ENCODE measurements at places on chromosomes 5 and 9.
A peak's percentile ranks its signal among the peaks of the same experiment; 100 is the strongest.

GRCh38 chr9:97562542-97562941, 61.1 kb downstream of the TMOD1 start:
- DNase-seq: no peak

DNA sequence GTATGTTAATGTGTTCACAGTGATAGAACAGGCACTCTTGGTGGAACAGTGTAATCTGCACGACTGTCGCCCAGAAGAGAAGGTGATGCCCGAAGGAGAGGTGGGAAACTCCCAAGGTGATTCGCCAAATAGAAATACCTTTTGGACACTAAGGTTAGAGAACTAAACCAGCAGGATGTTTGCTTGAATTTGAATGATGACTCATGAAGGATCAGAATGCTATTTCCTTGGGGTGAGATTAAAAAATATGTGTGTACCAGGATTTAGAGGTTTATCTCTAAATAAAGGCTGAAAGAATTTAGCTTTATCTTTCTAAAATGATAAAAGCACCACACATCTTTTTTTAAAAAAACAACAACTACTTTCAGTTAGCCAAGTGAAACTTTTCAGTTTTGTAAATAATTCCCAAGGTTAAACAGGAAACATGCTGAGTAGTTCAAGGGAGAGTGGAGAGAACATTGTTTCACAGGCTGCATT, 297.4 kb upstream of the TAS2R1 start:
- no peak for DNase-seq

- no peak for DNase-seq
Measured at GRCh38 chr5:144644317-144644716, 473.6 kb downstream of the KCTD16 start.

GRCh38 chr9:81289622-81290021, 399.7 kb downstream of the TLE1 start:
- DNase-seq: no peak

- DNase-seq: peak; percentile 70
Measured at GRCh38 chr5:100901821-100902341, 1.2 kb downstream of the ST8SIA4 start.

GRCh38 chr9:88478246-88478645, 56.7 kb upstream of the NXNL2 start:
- DNase-seq: no peak

DNA sequence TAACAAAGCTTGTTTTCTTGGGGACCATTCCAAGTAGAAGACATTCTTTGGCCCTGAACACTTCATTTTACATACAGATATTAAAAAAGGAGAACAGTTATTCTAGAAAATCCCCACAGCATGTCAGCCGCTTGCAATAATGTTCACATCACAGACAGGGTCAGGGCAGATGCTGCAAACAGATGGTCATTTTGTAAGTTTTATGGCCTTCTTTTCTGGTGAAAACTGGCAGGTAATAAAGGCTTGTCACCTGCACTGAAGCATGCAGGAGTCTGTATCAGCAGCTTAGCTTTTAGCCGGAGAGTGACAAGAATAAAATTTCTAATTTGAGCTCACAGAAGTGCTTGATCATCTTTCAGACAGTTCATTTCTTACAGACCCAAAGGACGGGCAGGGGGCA, 220.9 kb upstream of the DAP start:
- DNase-seq: no peak

DNA sequence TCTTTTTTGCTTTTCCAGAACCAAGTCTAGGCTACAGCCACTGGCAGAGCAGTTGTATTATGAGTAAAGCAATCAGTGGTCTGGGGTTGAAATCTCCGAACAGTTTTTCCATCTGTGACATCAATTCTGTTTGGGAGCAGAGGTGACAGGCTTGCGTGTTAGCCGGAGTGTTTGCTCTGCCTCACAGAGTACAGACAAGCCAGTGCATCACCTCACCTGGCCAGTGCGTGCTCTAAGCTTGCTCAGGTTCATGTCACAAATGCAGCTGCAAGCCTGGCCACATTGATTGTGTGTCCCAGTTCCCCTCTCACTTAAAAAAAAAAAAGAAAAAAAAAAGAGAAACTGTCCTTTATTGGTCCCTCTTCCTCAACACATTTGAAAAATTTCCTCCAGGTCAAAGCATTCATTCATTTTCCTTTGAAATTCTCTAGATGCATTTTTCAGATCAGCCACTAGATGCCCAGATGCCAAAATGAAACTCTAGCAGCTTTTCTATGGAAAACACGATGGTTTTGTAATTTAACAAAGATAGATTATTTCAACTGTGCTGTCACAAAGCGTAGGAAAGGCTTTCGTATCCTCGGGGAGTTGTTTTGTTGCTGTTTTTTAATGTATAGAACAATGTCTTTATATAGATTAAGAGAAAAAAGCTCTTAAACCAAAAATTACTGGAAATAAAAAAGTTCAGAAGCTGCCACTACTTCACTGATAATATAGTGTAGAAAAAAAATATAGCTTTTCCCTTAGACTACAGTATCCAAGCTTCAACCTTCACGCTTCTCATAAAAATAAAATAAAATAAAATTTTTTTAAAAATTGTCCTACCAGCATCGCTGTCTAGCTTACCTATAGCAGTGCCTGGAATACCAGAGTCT, 585.5 kb downstream of the TLE1 start:
- no peak for DNase-seq

- no peak for DNase-seq
Measured at GRCh38 chr9:116760636-116761035, 73.5 kb downstream of the TRIM32 start.

DNA sequence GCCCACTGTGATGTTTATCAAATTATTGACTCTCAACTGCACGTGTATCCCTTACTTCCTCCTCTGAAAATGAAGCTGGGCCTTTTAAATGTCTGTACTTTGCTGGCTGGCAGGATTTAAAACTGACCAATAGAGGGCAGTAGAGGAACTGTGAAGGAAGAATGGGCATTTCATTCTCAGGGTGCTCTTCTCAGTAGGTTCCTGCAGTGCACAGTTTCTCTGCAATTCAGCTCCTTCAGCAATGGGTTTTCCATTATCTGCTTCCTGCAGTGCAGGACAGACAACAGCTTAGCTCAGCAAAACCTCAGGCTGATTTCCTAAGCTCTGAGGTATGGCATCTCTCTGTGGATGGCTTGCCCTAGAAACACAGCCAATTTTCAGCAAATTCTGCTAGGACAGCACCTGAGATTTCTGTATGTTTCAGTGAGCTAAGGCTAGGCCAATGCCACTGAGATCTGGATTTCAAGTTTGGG, 298.4 kb upstream of the PRDM9 start:
- DNase-seq: no peak

GRCh38 chr5:66713998-66714397, 117.8 kb downstream of the MAST4 start:
- DNase-seq: no peak

GRCh38 chr5:66169534-66169933, 25.4 kb downstream of the SREK1 start:
- DNase-seq: no peak

GRCh38 chr5:58040044-58040443, 419.8 kb downstream of the PLK2 start:
- no peak for DNase-seq

DNA sequence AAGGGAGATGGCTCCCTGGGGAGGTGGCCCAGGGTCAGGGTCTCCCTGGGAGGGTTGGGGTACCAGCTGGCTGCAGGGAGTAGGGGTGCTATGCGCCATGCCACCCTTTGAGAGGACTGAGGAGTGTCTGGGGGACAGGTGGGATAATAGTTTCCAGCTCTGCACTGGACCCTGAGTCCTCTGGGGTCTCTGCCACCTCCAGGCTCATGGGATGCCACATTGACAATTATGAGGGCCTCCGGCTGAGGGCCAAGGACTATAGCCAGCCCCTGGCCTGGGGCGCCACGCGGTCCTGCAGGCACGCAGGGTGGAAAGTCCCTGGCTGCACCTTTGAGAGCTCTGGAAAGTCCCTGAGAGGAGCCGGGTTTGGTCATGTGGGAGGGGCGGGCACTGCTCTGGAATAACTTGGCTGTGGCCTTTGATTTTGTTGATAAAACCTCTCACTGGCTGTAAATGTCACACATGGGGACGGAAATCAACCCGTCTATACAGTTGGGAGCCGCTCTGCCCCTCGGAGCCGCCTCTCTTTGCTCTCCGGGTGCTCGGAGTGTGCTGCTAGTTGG, 16.0 kb downstream of the TRAF2 start:
- DNase-seq: peak; percentile 87

DNA sequence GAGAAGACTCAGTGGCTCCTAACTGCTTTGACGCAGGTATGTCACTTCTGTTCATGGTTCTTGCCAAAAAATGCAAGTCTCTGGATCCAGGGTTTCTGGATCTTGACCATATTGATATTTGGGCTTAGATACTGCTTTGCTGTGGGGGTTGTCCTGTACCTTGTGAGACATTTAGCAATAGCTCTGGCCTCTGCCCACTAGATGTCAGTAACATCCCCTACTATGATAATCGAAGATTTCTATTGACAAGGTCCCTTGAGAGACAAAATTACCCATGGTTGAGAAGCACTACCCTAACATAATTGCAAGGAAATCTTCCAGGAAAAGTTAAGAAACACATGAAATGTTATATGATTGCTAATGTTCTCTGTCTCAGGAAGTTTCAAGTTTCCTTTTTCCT, 285.4 kb downstream of the TMEM232 start:
- DNase-seq: no peak

- DNase-seq: no peak
Measured at GRCh38 chr5:9502050-9502834, 43.6 kb downstream of the SEMA5A start.

- DNase-seq: no peak
Measured at GRCh38 chr5:16486711-16487111, 21.1 kb upstream of the ZNF622 start.

DNA sequence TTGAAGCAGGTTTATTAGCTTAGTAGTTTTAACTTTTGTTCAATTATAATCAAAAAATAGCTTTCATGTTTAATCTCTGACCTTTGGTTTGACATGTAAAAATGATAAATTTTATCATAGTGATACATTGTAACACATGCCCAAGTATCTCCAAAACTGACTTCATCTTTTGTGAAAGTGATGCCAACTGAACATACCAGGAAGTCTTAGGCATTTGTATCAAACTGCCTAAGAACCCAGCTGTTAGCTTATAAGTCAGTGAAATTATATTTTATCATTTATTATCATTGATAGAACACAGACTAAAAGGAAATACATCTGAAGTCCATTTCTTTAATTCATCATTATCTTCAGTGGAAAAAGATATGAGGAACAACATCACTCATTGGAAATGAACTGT, 39.1 kb downstream of the NIPBL start:
- no peak for DNase-seq

GRCh38 chr5:168830833-168831232, 251.7 kb upstream of the PANK3 start:
- DNase-seq: no peak

DNA sequence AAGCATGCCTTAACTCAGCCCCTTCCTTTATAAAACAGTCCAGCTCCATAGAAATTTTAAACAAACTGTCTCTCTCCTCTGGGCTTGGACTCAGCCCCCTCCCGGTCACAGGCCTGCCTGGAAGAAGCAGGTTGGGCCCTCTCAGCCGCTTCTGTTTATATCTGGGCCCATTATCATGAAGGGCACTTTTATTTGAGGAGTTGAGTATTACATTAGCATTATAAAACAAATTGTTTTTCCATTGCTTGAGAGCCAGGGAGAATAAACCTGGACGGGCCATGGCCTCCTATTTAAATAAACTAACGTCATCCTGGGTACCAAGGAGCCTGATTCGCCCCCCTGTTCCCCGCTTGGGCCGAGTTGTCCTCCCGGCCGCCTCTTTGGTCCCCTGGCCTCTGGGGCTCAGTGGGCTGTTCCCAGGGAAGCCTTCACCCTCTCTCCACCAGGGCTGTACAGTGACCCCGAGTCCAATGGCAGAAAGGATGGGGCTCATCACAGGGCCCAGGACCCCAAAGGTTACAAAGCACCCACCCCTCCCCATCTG, 13.2 kb downstream of the IRX2 start:
- no peak for DNase-seq

DNA sequence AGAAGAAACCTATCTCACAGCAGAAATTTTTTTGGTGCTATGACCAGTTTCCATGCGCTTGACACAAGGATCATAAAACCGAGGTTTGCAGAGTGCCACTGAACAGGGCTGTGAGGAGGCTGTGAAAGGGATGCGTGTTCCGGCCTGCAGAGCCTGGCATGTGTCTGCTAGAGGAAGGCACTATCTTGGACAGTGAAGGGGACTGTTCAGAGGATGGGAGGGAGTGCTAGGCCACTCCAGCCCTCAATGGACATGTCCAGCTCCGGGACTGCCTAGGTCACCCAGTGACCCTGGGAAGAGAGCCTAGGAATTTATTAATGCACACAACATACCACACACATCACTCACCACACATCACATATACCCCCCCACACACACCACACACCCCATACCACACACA, 275.9 kb downstream of the GADD45G start:
- no peak for DNase-seq

DNA sequence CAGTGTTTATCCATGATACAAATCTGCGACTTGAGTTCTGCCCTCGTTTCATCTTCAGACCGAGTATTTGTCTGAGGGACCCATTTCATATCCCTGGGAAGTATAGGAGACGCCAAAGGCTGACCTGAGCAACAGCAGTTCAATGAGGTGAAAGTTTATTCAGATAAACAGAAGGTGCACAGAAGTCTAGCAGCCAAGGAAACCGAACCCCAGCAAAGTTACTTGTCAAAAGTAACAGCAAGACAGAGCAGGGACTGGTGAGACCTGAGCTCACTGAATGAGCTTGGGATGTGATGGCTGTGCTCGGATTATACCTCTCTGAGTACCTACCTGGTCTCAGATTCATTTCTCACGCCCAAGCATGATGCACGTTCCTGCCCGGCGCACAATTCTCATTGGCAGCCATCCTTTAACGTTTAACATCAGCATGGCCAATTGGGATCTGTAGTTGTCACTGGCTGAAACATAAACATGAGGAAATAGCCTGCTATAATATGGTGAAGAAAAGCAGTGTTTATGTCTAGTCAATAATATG, 599 bp downstream of the LYRM7 start:
- no peak for DNase-seq

- DNase-seq: no peak
Measured at GRCh38 chr9:76650692-76651091, 113.5 kb upstream of the PCA3 start.

DNA sequence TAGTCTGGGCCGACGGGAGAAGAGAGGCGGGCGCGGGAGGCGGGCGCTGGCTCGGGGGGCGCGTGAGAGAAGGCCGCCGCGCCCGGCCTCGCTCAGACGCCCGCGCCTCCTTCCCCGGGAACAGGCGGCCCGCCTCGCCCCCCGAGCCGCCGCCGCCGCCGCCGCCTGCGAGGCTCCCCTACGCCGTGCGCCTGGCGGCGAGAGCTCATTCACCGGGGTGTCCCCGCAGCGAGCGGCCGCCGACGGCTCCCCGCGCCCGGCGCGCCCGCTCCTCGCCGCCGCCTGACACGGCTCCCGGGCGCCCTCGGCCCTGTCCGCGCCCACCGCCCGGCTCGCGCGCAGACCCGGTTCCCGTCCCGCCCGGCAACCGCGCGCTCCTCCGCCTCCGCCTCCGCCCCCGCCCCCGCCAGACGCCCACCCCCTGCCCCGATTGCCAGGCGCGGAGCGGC, at the start of gene GNAQ:
Gene GNAQ (minus strand): TSS at position 368 of the 449 bp plus-strand sequence. CDS start 576 bp downstream, outside the sequence.
- DNase-seq: no peak

- no peak for DNase-seq
Measured at GRCh38 chr5:7419846-7420245, 23.9 kb downstream of the ADCY2 start.

All from activated CD4-positive, alpha-beta T cell treated with anti-CD3 and anti-CD28 coated beads for 4 hours (primary cell).